Right ventricle myocardium superior (tissue), 1 donor: ENCODE measurements at places on chromosomes 1 and 21. TPM values are rescaled to one million over a fixed set of nuclear protein-coding genes. Genes with fewer than 3 reads are reported as not detected.

GRCh38 chr21:19049567-19049966, 646.0 kb upstream of the TMPRSS15 start:
- no peak for DNase-seq

ANGPTL1 gene
- 7.5 TPM for total RNA-seq

GPR37L1 gene
- 0.05 TPM for total RNA-seq

- peak; percentile 78 for DNase-seq
These were observed 28.0 kb upstream of the LSS start for GRCh38 chr21:46256501-46256994.

- DNase-seq = no peak
These were observed 7.7 kb downstream of the IGSF8 start for GRCh38 chr1:160090760-160091159.

GRCh38 chr1:245395680-245396079, 240.9 kb downstream of the KIF26B start:
- no peak for DNase-seq

ILDR2 gene
- total RNA-seq = 4.1 TPM

AMPD1 gene
- total RNA-seq = not detected

DNA sequence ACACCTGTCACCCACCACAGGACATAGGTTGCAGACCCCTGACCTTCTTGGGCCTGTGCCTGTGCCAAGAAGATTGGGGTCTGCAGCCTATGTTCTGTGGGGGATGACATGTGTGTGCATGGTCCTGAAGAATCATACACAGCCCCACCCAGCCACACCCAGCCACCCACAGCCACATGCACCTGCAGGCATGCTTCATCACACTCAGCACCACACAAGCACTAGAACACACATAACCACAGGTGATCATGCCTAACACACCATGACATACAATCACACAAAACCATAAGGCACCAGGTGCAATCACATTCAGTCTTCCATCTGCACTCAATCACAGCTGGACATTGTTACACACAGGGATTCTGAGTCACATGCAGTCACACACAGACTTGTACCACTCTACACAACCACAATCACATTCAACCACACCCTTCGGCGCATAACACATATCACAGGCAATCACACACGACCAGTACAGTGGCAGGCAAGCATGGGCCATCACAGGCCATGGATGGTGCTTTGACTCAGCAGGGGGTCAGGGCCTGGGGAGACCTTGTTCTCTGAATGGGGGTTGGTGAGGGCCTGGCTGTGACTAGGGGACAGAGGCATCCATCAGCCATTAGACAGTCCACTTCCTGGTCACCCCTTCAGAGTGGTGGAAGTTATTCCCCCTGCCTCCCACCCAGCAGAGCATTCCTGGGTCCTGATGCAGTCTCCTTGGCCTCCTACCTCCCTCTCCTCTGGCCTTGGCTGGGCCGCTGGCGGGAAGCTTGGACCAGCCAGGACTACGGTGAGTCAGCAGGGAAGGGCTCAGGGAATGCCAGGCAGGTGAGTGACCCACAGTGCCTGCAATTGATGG, 44.3 kb upstream of the EPS8L3 start:
- no peak for DNase-seq

C1orf185 gene
- not detected for total RNA-seq

GRCh38 chr1:21721295-21721985, 52.3 kb upstream of the RAP1GAP start:
- no peak for DNase-seq

DNA sequence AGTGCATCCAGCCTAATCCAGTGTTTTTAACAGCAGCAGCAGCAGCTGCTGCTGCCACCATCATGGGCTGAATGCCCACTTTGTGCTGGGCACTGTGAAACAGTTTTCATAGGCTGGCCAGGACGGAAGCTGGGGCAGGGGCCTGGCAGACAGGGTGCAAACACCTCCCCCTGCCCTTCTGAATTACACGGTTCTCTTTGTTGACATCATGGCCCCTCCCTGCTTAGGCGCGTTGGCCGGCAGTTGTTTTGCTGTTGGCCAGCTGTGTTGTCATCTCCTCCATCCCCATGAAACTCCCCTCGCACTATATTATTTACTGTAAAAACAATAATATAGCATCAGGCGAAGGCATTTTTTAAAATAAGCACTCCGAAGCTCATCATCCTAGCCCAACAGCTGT, 33.1 kb downstream of the PTPRU start:
- no peak for DNase-seq

TFF1 gene
- not detected for total RNA-seq

GRCh38 chr1:58380345-58380744, 166.2 kb downstream of the OMA1 start:
- DNase-seq = no peak

GRCh38 chr1:162564762-162565218, 3.3 kb downstream of the UAP1 start:
- DNase-seq = no peak

GRCh38 chr1:231431665-231432415, 9.8 kb upstream of the EGLN1 start:
- no peak for DNase-seq

ALX3 gene
- not detected for total RNA-seq

GRCh38 chr1:185969524-185969991, 235.4 kb downstream of the HMCN1 start:
- DNase-seq = no peak

- no peak for DNase-seq
These were observed 21.2 kb upstream of the DIP2A start for GRCh38 chr21:46437511-46437910.

DNA sequence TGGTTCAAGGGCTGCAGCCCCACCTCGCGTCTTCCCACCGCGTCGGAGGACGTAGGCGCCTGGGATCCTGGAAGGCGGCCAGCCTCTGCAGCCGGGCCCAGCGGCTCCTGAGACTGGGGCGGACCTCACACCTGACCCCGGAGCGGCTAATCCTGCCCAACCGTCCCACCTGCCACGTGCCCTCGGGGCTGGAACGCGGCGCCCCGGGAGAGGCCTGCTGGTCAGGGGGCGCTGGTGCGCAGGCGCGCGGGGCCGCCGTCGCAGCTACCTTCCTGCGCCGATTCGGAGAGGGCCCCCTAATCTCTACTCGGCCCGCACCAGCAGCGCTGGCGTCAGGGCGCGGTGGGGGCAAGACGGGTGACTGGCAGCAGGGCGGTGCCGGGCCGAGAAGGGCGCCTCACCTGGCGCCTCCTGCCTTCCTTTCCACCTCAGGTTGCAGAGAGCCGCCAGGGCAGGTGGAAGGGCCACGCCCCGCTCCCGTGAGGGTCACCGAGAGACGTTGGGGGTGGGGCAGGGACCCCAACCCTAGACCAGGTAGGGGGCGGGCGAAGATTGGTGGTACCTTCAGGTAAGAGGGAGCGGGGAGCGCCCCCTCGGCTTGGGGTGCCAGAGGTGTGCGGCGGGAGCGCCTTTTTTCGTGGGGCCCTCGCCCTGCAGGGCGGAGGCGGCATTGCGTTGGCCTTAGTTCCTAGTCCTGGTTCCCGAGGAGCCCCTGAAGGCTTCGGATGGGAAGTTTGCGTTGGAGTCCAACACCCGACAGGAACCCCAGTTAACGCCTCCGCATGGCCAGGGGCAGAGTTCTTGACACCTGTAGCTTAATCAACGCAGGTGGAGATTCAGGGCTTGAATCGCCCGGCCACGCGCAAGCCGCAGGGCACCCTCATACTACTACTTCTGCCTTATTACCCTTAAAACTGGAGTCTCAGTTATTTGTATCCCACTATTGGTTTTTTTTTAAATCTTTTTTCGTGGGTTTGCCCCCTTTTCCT, at the start of gene TDRD5:
TDRD5 (plus strand) TSS at position 241 of the 989 bp plus-strand sequence. CDS start 784 bp downstream, outside the sequence.
- no peak for DNase-seq

RGS8 gene
- total RNA-seq = not detected

CELA2A gene
- total RNA-seq = not detected

DNA sequence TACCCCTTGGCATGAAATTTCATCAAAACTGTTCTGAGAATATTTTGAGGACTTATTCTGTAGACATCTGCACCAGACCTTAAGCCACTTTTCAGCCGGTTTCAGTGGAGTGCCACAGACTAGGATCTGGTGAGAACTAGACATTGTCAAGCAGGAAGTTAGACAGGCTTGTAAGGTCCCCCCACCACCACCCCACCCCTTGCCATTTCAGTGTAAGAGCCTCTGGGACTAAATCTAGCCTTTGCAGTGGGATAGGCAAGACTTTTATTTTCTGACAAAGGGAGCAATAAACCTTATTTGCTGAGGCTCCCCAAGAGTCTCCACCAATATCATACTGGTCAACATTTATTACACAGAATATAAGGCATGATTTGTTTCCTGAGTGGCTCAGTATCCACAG, 77.9 kb upstream of the EXO1 start:
- no peak for DNase-seq

- no peak for DNase-seq
These were observed 7.7 kb upstream of the GPATCH4 start for GRCh38 chr1:156608981-156609380.

PTAFR gene
- 1.9 TPM for total RNA-seq
